ENCODE measurements at places on chromosomes 2 and 18. TPM values are rescaled to one million over a fixed set of nuclear protein-coding genes. Genes with fewer than 3 reads are reported as not detected.

DNA sequence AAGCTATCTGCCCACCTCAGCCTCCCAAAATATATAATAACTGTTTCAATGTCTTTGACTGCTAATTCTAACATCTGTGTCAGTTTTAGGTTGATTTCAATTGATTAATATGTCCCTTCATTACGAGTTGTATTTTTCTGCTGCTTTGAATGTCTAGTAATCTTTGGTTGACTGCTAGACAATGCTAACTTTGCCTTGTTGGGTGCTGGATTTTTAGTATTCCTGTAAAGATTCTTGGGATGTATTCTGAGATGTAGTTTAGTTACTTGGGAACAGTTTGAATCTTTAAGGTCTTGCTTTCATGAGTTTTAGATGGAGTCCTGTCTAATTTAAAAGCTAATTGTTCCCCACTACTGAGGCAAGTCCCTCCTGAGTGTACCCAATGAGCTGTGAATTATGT lies 114.4 kb downstream of the TFCP2L1 start:
- DNase-seq: no peak

GRCh38 chr2:197140045-197140444 lies 170.5 kb downstream of the ANKRD44 start:
- no peak for DNase-seq

- DNase-seq: no peak
These were observed 59.1 kb downstream of the COA5 start for GRCh38 chr2:98548920-98549818.

DNA sequence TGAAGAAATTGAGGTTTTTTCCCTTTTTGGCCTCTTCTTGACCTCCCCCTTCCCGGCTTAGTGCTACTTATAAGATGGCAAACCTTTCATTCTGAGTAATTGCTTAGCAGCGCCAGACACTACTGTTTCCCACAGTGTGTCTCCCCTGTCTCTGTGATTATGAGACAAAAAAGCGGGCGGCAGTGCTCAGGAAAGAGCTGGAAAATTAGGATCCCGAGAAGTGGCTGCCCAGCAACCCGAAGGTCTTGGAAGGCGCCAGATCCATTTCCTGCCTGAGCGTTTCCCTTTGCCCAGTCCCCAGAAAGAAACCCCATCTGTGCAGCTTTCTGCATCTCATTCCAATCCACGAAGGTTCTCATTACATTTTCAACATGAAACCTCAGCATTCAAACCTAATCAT lies 191.9 kb upstream of the APCDD1 start:
- DNase-seq: no peak

DNA sequence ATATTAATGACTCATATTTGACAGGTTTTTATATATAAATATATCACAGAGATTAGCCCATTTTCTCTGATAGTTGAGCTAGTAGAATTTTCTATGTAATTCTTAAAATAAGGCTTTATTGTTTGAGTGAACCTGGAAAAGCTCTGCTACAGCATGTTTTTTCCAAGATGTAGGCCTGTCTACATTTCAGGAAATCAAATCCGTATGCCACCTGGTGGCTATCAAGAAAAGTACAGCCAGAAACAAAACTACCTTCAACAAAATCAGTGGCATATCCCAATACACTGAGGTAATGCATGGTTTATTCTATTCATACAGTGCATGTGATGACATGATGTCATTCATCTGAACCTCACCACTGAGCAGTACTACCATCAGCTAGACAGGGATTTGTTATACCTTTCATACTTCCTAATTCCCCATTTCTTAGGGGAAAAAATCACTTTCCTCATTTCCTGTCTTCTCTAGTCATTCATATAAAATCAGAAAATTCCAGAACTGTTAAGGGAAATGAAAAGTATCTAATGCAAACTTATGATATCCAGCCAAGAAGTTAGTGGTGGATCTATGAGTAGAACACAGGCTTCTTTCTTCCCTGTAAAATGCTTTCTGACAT lies 310.4 kb upstream of the SYT4 start:
- DNase-seq: peak; percentile 61

GRCh38 chr18:22983175-22983574 lies 50.0 kb downstream of the RBBP8 start:
- peak; percentile 68 for DNase-seq

- DNase-seq: no peak
These were observed 12.8 kb upstream of the PLA2R1 start for GRCh38 chr2:160075171-160075570.

Gene RFX8
- 0.51 TPM for total RNA-seq

Data from tongue (tissue), 3 donors.